ENCODE measurements at places on chromosomes 7 and 10.
A peak's percentile ranks its signal among the peaks of the same experiment; 100 is the strongest.

GRCh38 chr10:43076876-43077420, at the start of gene RET:
Gene RET, plus strand, starts transcription at chr10:43077069. Its CDS starts 190 bp downstream, at chr10:43077259.
- no peak for DNase-seq

GRCh38 chr7:27164045-27164366, 1.3 kb downstream of the HOXA9 start:
- DNase-seq = no peak

GRCh38 chr7:34320926-34321661, 336.9 kb upstream of the NPSR1 start:
- peak; percentile 3 for DNase-seq

GRCh38 chr7:136865236-136865635, 3.2 kb upstream of the CHRM2 start:
- DNase-seq = no peak

All from effector memory CD8-positive, alpha-beta T cell (primary cell).